Dermis microvascular lymphatic vessel endothelial cell (primary cell): ENCODE measurements at places on chromosomes 1 and 21. TPM values are rescaled to one million over a fixed set of nuclear protein-coding genes. Genes with fewer than 3 reads are reported as not detected.

The PLA2G2D gene
- not detected in 2 replicates for total RNA-seq

GRCh38 chr1:205915354-205915990 is 27.8 kb downstream of the SLC26A9 start:
- DNase-seq, result peak; percentile 57

DNA sequence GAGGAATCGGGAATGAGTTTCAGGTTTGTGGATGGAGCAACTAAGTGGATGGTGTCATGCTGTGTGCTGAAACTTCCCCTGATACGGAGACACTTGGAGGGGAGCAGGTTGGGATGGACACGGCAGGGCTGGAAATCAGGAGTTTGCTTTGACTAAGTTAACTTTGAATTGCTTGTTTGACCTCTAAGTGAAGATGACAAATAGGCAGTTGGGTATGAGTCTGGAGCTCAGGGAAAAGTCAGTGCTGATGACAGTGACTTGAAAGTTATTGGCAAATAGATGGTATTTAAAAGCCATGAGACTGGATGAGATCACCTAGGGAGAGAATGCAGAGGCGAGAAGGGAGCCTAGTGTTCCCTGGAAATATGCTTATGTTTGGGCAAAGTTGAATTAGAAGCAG is 12.8 kb upstream of the ZSCAN20 start:
- DNase-seq, result no peak

- no peak for DNase-seq
Observed at GRCh38 chr1:156412653-156413321, 43.8 kb downstream of the RHBG start.

- DNase-seq, result peak; percentile 37
Observed at GRCh38 chr1:91846007-91846638, 39.8 kb downstream of the TGFBR3 start.

DNA sequence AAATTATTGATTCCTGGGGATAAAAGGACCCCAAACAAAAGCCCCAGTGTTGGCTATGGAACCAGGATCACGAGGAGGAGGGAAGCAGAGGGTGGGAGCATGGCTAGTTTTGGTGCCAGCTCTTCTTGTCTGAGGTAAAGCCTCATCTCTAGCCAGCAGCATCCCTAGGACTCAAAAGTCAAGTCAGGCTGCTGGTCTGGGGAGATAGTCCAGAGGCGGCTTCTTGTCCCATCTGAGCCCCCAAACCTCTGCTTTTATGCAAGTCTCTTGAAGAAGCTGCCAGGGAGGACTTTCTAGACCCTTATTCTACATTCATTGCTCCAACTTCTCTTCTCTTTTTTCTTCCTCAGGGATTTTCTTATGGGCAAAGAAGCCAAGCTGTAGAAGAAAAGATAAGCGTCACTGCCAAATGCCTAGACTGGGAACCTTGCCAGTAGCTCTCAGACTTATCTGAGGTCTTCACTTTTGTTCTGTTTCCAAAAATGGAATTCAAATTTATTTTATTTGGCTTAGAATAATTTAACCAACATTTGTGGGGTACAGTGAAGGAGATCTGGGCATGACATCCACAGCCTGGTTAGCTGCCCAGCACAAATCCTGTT is 6.9 kb upstream of the ANKRD35 start:
- DNase-seq, result no peak

GRCh38 chr1:232599178-232600041 is 30.5 kb downstream of the SIPA1L2 start:
- no peak for DNase-seq
